ENCODE measurements at places on chromosomes 2 and 18. TPM values are rescaled to one million over a fixed set of nuclear protein-coding genes. Genes with fewer than 3 reads are reported as not detected.

GRCh38 chr2:147345246-147345645 lies 499.6 kb upstream of the ACVR2A start:
- peaks cover 4% of the 10 kb centered on the region for H3K36me3 ChIP-seq
- H3K4me3 ChIP-seq = no peak overlapping the region
- H3K27ac ChIP-seq = no peak overlapping the region
- no peaks in the 10 kb centered on the region for H3K4me1 ChIP-seq
- H3K27me3 ChIP-seq = peaks cover 4% of the 10 kb centered on the region

GRCh38 chr18:35390951-35391700 lies 14.0 kb upstream of the ZNF396 start:
- no peaks in the 10 kb centered on the region for H3K27me3 ChIP-seq
- no peaks in the 10 kb centered on the region for H3K36me3 ChIP-seq
- H3K4me1 ChIP-seq = peaks cover 30% of the 10 kb centered on the region
- no peak for DNase-seq
- H3K4me3 ChIP-seq = no peak overlapping the region

- no peak overlapping the region for H3K27ac ChIP-seq
- no peak for DNase-seq
- H3K4me3 ChIP-seq = no peak overlapping the region
- no peaks in the 10 kb centered on the region for H3K36me3 ChIP-seq
- H3K4me1 ChIP-seq = peaks cover 2% of the 10 kb centered on the region
- peaks cover 11% of the 10 kb centered on the region for H3K27me3 ChIP-seq
These were observed 31.4 kb upstream of the TMEM177 start for GRCh38 chr2:119647440-119648169.

DNA sequence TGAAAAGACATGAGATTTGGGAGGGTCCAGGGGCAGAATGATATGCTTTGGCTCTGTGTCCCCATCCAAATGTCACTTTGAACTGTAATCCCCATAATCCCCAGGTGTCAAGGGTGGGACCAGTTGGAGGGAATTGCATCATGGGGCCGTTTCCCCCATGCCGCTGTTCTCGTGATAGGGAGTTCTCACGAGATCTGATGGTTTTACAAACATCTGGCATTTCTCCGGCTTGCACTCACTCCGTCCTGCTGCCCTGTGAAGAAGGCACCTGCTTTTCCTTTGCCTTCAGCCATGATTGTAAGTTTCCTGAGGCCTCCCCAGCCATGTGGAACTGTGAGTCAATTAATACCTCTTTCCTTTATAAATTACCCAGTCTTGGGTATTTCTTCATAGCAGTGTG lies 51.4 kb downstream of the LPIN1 start:
- H3K4me1 ChIP-seq = no peaks in the 10 kb centered on the region
- H3K36me3 ChIP-seq = peaks cover 40% of the 10 kb centered on the region
- H3K27ac ChIP-seq = no peak overlapping the region
- H3K4me3 ChIP-seq = no peak overlapping the region
- no peaks in the 10 kb centered on the region for H3K27me3 ChIP-seq

CHRND gene
- not detected for total RNA-seq

- peaks cover 4% of the 10 kb centered on the region for H3K4me1 ChIP-seq
- H3K36me3 ChIP-seq = no peaks in the 10 kb centered on the region
- no peak overlapping the region for H3K4me3 ChIP-seq
- H3K27ac ChIP-seq = no peak overlapping the region
- H3K27me3 ChIP-seq = no peaks in the 10 kb centered on the region
- no peak for DNase-seq
These were observed 11.8 kb downstream of the PLEKHM3 start for GRCh38 chr2:208013285-208014178.

DNA sequence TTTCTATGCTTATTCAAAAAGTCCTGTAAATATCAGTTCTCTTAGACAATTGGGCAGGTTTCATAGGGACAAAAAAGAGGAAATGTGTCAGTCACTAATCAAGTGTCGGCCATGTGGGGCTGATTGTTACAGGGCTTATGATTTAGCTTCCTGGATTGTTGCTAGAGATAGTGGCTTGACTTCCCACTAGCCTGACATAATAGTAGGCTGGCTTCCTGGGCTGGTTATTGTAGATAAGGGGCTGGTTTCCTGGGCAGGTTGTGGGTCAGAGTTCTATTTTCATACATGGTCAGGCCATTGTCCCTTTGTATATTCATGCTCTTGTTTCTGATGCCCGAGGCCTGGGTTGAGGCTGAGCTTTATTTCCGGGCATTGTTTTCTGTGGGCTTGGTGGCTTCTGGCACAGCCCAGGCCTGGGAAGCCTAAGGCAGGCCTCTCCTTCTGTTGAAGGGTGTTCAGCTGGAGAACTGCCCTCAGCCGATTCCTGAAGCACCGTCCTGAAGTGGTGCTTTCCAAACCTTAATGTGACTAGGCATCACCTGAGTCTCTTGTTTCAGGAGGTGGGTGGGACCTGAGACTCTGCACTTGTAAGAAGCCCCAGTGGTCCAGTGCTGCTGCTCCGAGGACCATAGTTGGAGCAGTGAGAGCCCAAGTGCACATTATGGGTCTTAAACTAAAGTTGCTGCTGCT lies 37.0 kb downstream of the CD8B2 start:
- no peaks in the 10 kb centered on the region for H3K4me1 ChIP-seq
- H3K27me3 ChIP-seq = peaks cover 9% of the 10 kb centered on the region
- no peak for DNase-seq
- no peak overlapping the region for H3K27ac ChIP-seq
- H3K36me3 ChIP-seq = no peaks in the 10 kb centered on the region

DNA sequence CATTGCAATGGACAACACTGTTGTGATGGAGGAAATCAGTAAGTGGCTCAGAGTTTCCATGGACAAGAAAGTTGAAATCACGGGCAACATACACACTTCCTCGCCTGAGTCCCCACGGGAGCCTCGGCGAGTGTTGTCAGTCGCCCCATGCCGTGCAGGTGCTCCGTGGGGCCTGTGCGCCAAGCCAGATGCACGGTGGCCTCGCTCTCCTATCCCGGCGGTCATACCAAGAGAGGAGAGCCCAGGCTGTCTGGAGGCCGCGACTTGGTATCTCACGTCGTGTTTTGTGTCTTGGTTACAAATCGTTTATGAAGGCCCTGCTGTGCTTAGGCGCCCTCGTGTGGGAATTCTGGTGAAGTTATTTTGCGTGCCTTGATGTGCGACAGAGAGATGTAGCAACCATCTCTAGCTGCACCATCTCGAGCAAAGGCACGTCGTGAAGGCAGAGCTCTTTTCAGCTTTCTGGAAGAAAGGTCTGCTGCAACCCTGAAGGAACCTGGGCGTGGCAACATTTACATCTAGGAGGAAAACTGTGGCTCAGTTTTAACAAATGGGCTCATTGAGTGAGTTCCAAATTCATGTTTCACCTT lies 21.8 kb downstream of the ATG4B start:
- H3K27me3 ChIP-seq = no peaks in the 10 kb centered on the region
- H3K4me1 ChIP-seq = no peaks in the 10 kb centered on the region
- peak overlapping the region; percentile 32 for H3K27ac ChIP-seq
- no peak for DNase-seq
- H3K4me3 ChIP-seq = no peak overlapping the region

- no peaks in the 10 kb centered on the region for H3K27me3 ChIP-seq
- no peaks in the 10 kb centered on the region for H3K36me3 ChIP-seq
- H3K27ac ChIP-seq = no peak overlapping the region
- peaks cover 11% of the 10 kb centered on the region for H3K4me1 ChIP-seq
- no peak overlapping the region for H3K4me3 ChIP-seq
These were observed 694.6 kb downstream of the EPHA4 start for GRCh38 chr2:220877491-220877890.

CNTNAP5 gene
- total RNA-seq = not detected

DNA sequence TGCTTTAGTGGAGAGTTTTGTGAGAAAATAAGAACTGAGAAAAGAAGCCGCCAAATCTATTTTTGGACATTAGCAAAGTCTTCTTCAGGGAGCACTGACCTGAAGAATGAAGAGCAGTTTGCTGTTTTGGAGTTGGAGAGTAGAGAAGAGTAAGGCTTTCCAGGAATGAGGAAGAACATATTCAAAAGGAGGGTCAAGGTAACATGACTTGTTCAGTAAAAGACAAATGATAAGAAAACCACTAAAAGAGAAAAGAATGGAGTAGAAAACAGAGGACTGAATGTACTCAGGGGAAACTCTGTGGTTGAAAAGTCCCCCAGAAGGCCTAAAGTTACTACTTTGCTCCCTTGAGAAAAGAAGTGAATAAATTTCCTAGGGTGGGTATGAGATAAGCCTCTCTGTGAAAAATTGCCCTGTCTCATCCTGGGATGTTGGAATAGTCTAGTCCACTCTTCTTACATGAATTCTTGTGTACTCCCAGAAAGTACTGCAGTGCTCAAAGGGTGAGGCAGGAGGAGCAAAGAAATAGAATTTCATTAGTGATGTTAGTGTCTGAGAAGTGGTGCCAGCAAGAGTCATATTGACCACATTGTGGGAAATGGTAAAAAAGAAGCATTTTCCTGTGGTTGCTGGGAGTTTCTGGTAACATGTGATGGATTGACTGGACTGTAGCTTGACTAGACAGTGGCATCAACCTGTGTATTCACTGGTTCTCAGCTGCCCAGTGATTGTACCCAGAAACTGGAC lies 27.8 kb downstream of the MBD5 start:
- peaks cover 20% of the 10 kb centered on the region for H3K4me1 ChIP-seq
- no peak overlapping the region for H3K4me3 ChIP-seq
- no peak for DNase-seq
- H3K27ac ChIP-seq = no peak overlapping the region
- H3K27me3 ChIP-seq = no peaks in the 10 kb centered on the region
- H3K36me3 ChIP-seq = peaks cover 2% of the 10 kb centered on the region

VIT gene
- total RNA-seq = 0.15 TPM

SCN1A gene
- total RNA-seq = not detected

- no peaks in the 10 kb centered on the region for H3K36me3 ChIP-seq
- peaks cover 9% of the 10 kb centered on the region for H3K4me1 ChIP-seq
- no peak for DNase-seq
- no peaks in the 10 kb centered on the region for H3K27me3 ChIP-seq
- no peak overlapping the region for H3K4me3 ChIP-seq
- no peak overlapping the region for H3K27ac ChIP-seq
These were observed 171.2 kb downstream of the CMPK2 start for GRCh38 chr2:6694555-6694954.

AQP12A gene
- total RNA-seq = not detected

- H3K36me3 ChIP-seq = no peaks in the 10 kb centered on the region
- no peaks in the 10 kb centered on the region for H3K27me3 ChIP-seq
- H3K4me3 ChIP-seq = no peak overlapping the region
- peaks cover 60% of the 10 kb centered on the region for H3K4me1 ChIP-seq
These were observed 419.1 kb downstream of the SLC4A3 start for GRCh38 chr2:220046507-220046906.

GRCh38 chr2:186588421-186588820 lies 1.4 kb upstream of the ITGAV start:
- no peaks in the 10 kb centered on the region for H3K36me3 ChIP-seq
- H3K4me3 ChIP-seq = no peak overlapping the region
- H3K27ac ChIP-seq = peak overlapping the region; percentile 22
- peaks cover 31% of the 10 kb centered on the region for H3K4me1 ChIP-seq

SLC30A3 gene
- 0.17 TPM for total RNA-seq

GRCh38 chr18:61750840-61751668 lies 141.8 kb downstream of the RNF152 start:
- no peak overlapping the region for H3K4me3 ChIP-seq
- no peak for DNase-seq
- H3K27me3 ChIP-seq = no peaks in the 10 kb centered on the region
- peaks cover 3% of the 10 kb centered on the region for H3K4me1 ChIP-seq
- H3K27ac ChIP-seq = no peak overlapping the region
- H3K36me3 ChIP-seq = no peaks in the 10 kb centered on the region

- peaks cover 5% of the 10 kb centered on the region for H3K27me3 ChIP-seq
- no peak overlapping the region for H3K4me3 ChIP-seq
- DNase-seq = no peak
- peaks cover 1% of the 10 kb centered on the region for H3K36me3 ChIP-seq
- no peak overlapping the region for H3K27ac ChIP-seq
These were observed 10.6 kb downstream of the CNDP1 start for GRCh38 chr18:74544898-74545297.

DSG4 gene
- not detected for total RNA-seq

DNA sequence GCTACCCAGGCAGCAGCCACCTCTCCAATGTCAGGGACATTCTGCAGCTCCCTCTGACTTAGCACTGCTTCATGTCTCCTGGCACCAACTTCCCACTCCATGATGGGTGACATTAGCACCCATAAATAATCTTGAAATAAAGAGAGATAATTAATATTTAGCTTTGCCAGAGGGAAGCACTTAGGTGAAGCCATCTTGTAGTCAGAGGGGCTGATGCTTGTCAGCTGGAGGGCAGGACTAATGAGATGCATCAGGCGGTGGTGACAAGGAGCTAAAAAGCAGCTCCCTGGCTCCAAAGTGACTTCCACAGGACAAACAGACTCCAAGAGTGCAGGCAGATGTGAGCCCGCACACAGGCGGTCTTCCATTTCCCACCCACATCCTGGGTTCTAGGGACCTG lies 153.0 kb upstream of the ID2 start:
- peaks cover 9% of the 10 kb centered on the region for H3K27me3 ChIP-seq
- DNase-seq = no peak
- no peak overlapping the region for H3K4me3 ChIP-seq
- H3K36me3 ChIP-seq = peaks cover 2% of the 10 kb centered on the region

PLGLB2 gene
- 6.5 TPM for total RNA-seq

DNA sequence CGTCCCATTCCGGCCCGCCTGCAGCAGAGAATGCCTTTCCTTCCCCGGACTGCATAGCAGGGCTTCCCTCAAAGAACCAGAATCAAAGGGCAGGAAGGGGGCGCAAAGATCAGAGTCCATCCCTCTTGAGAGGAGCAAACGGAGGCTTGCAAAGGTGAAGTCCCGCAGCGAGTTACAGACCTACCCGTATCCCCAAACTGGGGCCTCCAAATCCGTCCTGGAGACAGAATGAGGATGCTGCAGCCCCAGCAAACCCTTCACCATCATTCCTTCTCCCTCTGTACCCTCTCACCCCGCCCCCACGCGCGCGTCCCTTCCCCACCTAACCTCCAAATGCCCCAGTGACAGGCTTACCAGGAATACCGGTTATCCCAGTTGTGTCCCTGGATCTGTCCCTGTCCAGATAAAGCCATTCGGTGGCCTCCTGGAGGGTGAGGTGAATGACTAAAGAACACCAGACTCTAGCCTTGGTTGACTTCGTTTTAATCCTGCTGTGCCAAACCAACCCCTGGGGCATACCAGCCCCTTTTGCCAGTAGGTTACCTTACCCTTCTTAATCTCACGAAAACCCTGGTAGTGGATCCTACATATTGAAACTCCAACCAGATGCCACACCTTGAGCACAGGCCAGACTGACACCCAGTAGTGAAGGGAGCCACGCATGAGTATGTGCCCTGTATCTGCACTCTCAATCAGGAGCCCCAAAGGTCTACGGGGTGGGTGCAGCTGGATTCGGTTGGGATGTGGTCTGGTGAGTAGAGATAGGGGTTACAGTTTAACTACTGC lies 961 bp upstream of the SLC40A1 start:
- peak overlapping the region; percentile 89 for H3K4me3 ChIP-seq
- no peak for DNase-seq
- peaks cover 38% of the 10 kb centered on the region for H3K4me1 ChIP-seq

TEX44 gene
- total RNA-seq = not detected

- H3K4me1 ChIP-seq = peaks cover 13% of the 10 kb centered on the region
- DNase-seq = no peak
- no peaks in the 10 kb centered on the region for H3K27me3 ChIP-seq
These were observed 11.7 kb downstream of the PSTPIP2 start for GRCh38 chr18:46060359-46060841.

All from chondrocyte (in vitro differentiated cells).